Activated CD4-positive, alpha-beta T cell treated with anti-CD3 and anti-CD28 coated beads, Interleukin-2, amount 10 ng/mL, durations not matched to agents 24 days and 14 days (primary cell): ENCODE measurements at places on chromosomes 2 and 18. TPM values are rescaled to one million over a fixed set of nuclear protein-coding genes. Genes with fewer than 3 reads are reported as not detected.

DNA sequence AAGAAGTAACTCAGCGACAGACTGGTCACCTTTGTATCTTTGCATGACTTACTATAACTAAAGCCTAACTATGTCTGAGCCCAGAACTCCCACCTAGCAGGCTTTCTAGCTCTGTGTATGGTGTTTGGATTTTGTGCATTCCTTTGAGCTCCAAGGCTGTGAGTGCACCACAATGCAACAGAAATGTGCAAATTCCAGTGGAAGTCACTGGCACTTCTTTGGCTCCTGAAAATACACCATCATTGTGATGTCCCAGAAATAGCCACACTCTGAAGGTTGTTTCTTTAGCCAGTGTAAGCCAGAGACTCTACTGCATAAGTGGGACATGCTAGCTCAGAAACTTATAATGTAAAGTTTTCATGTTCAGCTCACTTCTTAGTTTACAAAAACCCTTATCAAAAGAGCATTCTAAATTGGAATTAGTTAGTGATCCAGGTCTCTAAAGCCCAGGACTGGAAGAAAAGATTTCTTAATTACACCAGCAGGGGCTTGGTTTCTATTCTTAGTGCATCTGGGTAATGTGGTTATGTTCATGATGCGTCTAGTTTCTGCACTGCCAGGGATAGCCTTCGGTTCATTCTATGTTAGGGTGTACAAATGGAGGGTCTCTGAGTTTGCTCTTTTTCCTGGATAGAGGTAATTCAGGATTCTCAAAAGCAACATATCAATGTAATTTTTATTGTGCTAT lies 1239.5 kb upstream of the ZEB2 start:
- H3K27ac ChIP-seq, result no peak overlapping the region
- H3K36me3 ChIP-seq, result no peaks in the 10 kb centered on the region
- no peaks in the 10 kb centered on the region for H3K4me1 ChIP-seq
- DNase-seq, result no peak

GRCh38 chr2:69375494-69376353 lies 11.3 kb downstream of the GFPT1 start:
- no peaks in the 10 kb centered on the region for H3K27me3 ChIP-seq
- no peak overlapping the region for H3K27ac ChIP-seq
- no peak overlapping the region for H3K4me3 ChIP-seq
- peak; percentile 76 for DNase-seq

DNA sequence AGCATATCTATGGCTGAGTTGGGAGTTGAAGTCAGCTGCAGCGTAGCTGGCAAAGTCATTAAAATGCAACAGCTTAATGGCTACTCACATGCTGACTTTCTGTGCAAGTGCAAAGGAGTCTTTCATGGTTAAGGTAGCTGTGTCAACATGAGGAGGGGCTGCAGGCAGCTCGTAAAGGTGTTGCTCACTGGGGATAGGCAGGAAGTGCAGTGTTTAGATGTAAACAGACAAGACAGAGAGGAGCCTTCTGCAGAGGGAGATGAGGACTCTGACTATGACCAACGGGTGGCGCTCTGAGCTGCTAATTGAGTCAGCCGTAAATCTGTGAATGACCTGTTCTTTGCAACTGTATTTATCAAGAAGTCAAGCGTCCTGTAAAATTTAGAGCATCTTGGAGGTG lies 22.3 kb upstream of the CAVIN2 start:
- no peak overlapping the region for H3K4me3 ChIP-seq
- H3K27ac ChIP-seq, result no peak overlapping the region
- H3K27me3 ChIP-seq, result peaks cover 12% of the 10 kb centered on the region
- H3K36me3 ChIP-seq, result no peaks in the 10 kb centered on the region
- no peak for DNase-seq

- H3K36me3 ChIP-seq, result peaks cover 2% of the 10 kb centered on the region
- peak overlapping the region; percentile 8 for H3K4me3 ChIP-seq
- DNase-seq, result no peak
Observed at GRCh38 chr2:66575625-66576310, 140.8 kb downstream of the MEIS1 start.

GRCh38 chr2:30915486-30915885 lies 108.2 kb upstream of the CAPN13 start:
- no peak for DNase-seq
- H3K27me3 ChIP-seq, result no peaks in the 10 kb centered on the region
- no peaks in the 10 kb centered on the region for H3K4me1 ChIP-seq
- no peak overlapping the region for H3K27ac ChIP-seq
- H3K36me3 ChIP-seq, result no peaks in the 10 kb centered on the region
- H3K4me3 ChIP-seq, result no peak overlapping the region

GRCh38 chr2:42827647-42828486 lies 35.5 kb upstream of the HAAO start:
- H3K27me3 ChIP-seq, result peaks cover 13% of the 10 kb centered on the region
- H3K36me3 ChIP-seq, result no peaks in the 10 kb centered on the region
- peak; percentile 94 for DNase-seq
- peaks cover 7% of the 10 kb centered on the region for H3K4me1 ChIP-seq

- H3K27me3 ChIP-seq, result no peaks in the 10 kb centered on the region
- no peak overlapping the region for H3K27ac ChIP-seq
- DNase-seq, result no peak
- no peak overlapping the region for H3K4me3 ChIP-seq
Observed at GRCh38 chr2:228417956-228418355, 236.5 kb upstream of the SPHKAP start.

DNA sequence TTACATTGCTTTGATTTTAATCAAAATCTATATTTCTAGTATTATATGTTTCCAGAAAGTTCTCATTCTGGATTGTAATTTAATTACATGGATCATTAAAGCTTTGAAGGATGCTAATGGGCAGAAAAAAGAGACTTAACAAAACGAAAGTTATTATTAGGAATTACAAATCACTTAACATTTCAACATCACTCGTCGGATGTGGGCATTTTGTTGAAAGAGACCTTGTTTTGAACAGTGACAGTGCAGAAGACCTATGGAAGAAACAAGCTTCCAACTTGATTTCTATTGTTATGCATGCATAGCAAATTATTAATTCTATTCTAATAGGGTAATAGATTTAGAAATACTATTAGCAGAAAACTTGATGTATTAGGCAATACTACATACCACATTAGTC lies 31.4 kb upstream of the DARS1 start:
- peaks cover 13% of the 10 kb centered on the region for H3K4me1 ChIP-seq
- no peak for DNase-seq
- H3K4me3 ChIP-seq, result no peak overlapping the region
- H3K27me3 ChIP-seq, result no peaks in the 10 kb centered on the region
- no peak overlapping the region for H3K27ac ChIP-seq
- peaks cover 10% of the 10 kb centered on the region for H3K36me3 ChIP-seq

- no peaks in the 10 kb centered on the region for H3K27me3 ChIP-seq
- H3K4me3 ChIP-seq, result no peak overlapping the region
- no peaks in the 10 kb centered on the region for H3K36me3 ChIP-seq
- H3K27ac ChIP-seq, result no peak overlapping the region
- H3K4me1 ChIP-seq, result peaks cover 29% of the 10 kb centered on the region
Observed at GRCh38 chr2:20648206-20648605, 2.7 kb downstream of the HS1BP3 start.

DNA sequence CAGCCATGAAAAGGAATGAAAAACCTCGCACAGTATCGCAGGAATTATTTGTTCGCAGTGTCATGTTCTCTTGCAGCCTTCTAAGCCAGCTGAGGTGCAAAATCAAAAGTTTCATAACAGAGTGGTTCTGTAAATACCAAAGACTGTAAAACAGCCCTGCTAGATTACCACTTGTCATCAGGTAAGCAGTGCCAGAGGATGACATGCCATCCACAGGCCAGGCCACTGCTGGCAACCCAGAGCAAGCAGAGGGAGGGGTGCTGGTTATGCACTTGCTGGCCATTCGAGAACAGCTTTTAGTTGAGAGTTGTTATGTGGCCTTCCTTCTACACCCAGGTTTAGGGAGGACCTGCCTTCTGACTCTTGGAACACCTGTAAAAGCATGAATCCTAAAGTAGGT lies 114.3 kb upstream of the MGAT5 start:
- peaks cover 34% of the 10 kb centered on the region for H3K4me1 ChIP-seq
- no peaks in the 10 kb centered on the region for H3K27me3 ChIP-seq
- H3K36me3 ChIP-seq, result peaks cover 2% of the 10 kb centered on the region
- H3K27ac ChIP-seq, result no peak overlapping the region
- no peak overlapping the region for H3K4me3 ChIP-seq
- DNase-seq, result no peak

- no peak overlapping the region for H3K27ac ChIP-seq
- H3K27me3 ChIP-seq, result peaks cover 7% of the 10 kb centered on the region
- no peaks in the 10 kb centered on the region for H3K4me1 ChIP-seq
- no peak for DNase-seq
- H3K36me3 ChIP-seq, result no peaks in the 10 kb centered on the region
Observed at GRCh38 chr2:187543488-187543887, 10.7 kb downstream of the TFPI start.

- H3K27me3 ChIP-seq, result peaks cover 9% of the 10 kb centered on the region
- H3K4me1 ChIP-seq, result no peaks in the 10 kb centered on the region
- DNase-seq, result no peak
- H3K36me3 ChIP-seq, result no peaks in the 10 kb centered on the region
- H3K27ac ChIP-seq, result no peak overlapping the region
Observed at GRCh38 chr2:75574106-75574505, 13.4 kb upstream of the EVA1A start.

DNA sequence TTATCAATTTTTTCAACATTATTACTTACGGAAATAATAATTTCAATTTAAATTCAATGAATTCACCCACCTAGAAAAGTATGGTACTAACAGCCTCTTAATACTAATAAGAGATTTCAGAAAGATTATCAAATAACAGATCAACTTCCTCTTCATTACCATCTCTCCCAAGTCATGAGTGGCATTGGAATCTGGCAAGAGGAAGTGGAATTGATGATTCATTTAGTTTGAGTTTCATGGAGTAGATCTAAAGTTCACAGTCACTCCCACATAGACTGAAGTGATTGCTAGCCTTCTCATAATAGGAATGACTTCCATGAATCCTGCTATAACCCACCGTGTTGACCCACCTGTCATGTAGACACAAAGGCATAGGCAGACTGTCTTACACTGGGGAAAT lies 77.7 kb upstream of the WDR75 start:
- H3K27me3 ChIP-seq, result no peaks in the 10 kb centered on the region
- H3K27ac ChIP-seq, result no peak overlapping the region

- H3K4me1 ChIP-seq, result no peaks in the 10 kb centered on the region
- no peak for DNase-seq
- no peaks in the 10 kb centered on the region for H3K27me3 ChIP-seq
- H3K36me3 ChIP-seq, result no peaks in the 10 kb centered on the region
Observed at GRCh38 chr2:82528288-82528687, 1930.8 kb downstream of the SUCLG1 start.

GRCh38 chr2:203799908-203800307 lies 67.7 kb upstream of the CTLA4 start:
- H3K4me3 ChIP-seq, result peak overlapping the region; percentile 10
- H3K27ac ChIP-seq, result peak overlapping the region; percentile 56
- H3K4me1 ChIP-seq, result peaks cover 57% of the 10 kb centered on the region

DNA sequence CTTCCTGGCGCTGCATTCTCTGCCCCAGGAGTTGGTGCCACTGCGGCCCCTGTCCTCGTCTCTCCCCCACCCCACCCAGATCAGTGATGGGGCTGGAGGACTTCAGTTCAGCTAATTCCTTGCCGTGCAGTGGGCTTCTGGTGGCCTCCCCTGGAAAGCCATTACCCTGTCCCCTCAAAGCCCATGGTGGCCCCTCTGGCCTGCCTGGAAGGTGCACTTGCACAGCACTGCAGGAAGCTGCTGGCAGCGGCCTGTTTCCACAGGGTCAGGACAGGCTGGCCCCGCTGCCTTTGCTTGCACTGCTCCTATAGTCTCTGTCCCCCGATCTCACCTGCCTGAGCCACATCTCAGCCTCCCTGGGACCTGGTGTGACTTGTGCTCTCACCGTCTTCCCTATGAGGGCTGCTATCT lies 105.1 kb downstream of the USP40 start:
- H3K27me3 ChIP-seq, result no peaks in the 10 kb centered on the region
- no peaks in the 10 kb centered on the region for H3K4me1 ChIP-seq
- peaks cover 50% of the 10 kb centered on the region for H3K36me3 ChIP-seq
- no peak overlapping the region for H3K27ac ChIP-seq
- no peak for DNase-seq

DNA sequence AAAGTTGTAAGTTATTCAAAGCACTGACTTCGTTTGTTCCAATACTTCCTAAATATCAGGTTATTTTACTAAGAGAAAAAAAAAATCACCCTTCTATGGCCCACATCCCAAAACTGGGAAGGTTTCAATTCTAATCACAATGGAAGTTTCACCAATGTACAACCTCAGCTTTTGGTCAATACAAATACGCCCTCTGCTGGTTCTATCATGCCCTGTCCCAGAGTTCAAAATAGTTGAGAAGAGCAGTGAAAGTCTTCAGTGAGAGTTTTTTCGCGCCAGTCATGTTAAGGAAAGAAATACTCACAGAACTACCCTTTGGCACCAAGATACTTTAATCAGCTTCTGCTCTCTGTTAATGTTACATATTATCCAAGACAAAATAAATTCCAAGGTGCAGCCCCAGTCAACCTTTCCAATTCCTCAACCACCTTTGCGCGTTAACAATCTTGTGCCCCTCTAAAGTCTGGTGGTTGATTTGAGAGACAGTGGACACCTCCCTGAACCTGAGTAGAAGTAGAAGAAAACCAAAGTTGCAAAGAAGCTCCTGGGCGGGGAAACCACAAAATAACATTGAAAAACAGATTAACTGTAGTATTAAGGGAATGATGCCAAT lies 59.9 kb downstream of the SUMO1 start:
- H3K27ac ChIP-seq, result no peak overlapping the region
- peaks cover 9% of the 10 kb centered on the region for H3K27me3 ChIP-seq
- H3K4me3 ChIP-seq, result no peak overlapping the region
- H3K36me3 ChIP-seq, result no peaks in the 10 kb centered on the region
- peaks cover 5% of the 10 kb centered on the region for H3K4me1 ChIP-seq
- peak; percentile 87 for DNase-seq

The RGPD5 gene
- total RNA-seq, result 27.8 and 29.7 TPM in 2 replicates

The SCYGR5 gene
- not detected in 2 replicates for total RNA-seq

The DNAH7 gene
- total RNA-seq, result not detected in 2 replicates

The REG3A gene
- total RNA-seq, result not detected in 2 replicates

The CFAP221 gene
- total RNA-seq, result not detected in 2 replicates

The FAM110C gene
- 0.33 and 0.47 TPM in 2 replicates for total RNA-seq

The CERS6 gene
- total RNA-seq, result 25.3 and 26.3 TPM in 2 replicates

The EHD3 gene
- 1.3 and 1.5 TPM in 2 replicates for total RNA-seq
